ENCODE measurements at places on chromosomes 12 and 14. TPM values are rescaled to one million over a fixed set of nuclear protein-coding genes. Genes with fewer than 3 reads are reported as not detected.

- DNase-seq: no peak
- H3K27me3 ChIP-seq: no peaks in the 10 kb centered on the region
- no peaks in the 10 kb centered on the region for H3K36me3 ChIP-seq
These were observed 6.3 kb upstream of the TPCN1 start for GRCh38 chr12:113214895-113215400.

DNA sequence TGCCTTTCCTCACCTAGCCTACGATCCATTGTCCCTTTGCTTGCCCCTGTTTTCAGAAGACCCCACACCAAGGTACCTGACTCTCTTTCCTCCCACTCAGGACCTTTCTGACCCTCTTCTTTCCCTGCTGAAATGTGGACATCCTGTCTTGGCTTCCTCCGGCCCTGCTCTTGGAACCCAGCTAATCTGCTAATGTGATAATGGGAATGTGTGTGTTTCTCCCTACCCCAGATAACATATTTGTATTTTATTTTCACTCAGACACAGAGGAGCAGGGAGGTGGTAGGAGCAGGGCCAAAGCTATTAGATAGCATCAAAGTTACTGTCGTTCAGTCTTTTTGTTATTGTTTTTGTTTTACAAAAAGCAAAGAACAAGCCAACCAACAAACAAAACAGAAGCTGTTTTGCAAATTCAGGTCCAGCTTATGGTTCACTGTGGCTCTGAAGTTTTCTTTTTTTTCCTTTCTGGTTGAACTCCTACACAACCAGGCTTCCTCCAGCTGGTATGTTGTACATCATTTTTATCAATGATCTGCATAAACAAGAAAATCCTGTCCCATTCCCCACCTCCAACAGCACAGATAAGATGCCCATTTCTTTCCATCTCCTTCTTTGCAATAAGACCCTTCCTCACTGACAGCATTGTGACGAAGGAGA is 137.3 kb downstream of the C12orf75 start:
- peak overlapping the region; percentile 78 for H3K27ac ChIP-seq
- H3K27me3 ChIP-seq: no peaks in the 10 kb centered on the region
- DNase-seq: no peak

The ACSS3 gene
- total RNA-seq: 85.5 TPM

GRCh38 chr14:93323600-93324174 is 9.1 kb downstream of the BTBD7 start:
- no peak overlapping the region for H3K27ac ChIP-seq
- no peaks in the 10 kb centered on the region for H3K36me3 ChIP-seq
- no peaks in the 10 kb centered on the region for H3K4me1 ChIP-seq
- no peak overlapping the region for H3K4me3 ChIP-seq

The MAP3K9 gene
- total RNA-seq: 5.4 TPM

DNA sequence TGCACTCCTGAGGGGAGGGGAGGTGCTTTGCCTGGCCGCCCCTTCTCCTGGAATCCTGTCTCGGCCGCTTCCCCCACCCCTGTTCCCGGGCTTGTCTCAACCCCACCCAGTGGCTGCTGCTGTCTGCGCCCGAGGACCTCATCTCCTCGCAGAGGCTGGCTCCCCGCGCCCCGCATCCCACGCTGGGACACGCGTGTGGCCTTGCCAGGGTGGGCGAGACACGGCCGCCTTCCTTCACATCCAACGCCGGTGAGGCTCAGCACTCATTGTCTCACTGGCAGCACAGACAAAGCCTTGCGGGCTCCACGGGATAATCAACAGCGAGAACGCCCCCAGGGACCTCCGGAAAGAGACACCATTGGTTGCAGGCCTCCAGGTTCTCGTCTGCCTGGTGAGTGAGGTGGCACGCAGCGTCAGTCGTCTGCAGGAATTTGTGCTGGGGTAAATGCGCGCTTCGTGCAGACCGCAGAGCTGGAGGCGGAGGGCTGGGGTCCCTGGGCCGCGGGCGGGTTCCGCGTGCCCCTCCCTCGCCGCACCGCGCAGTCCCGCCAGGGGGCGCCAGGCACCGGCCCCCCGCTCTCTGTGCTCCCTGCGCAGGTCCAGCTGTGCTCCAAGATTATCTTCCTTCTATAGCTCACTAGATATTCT is 26.8 kb downstream of the CCDC177 start:
- H3K36me3 ChIP-seq: no peaks in the 10 kb centered on the region
- peaks cover 13% of the 10 kb centered on the region for H3K27me3 ChIP-seq
- no peak overlapping the region for H3K4me3 ChIP-seq
- H3K4me1 ChIP-seq: no peaks in the 10 kb centered on the region
- peak; percentile 64 for DNase-seq
- no peak overlapping the region for H3K27ac ChIP-seq

GRCh38 chr12:78359520-78359919 is 505.1 kb upstream of the SYT1 start:
- no peak for DNase-seq
- H3K27me3 ChIP-seq: no peaks in the 10 kb centered on the region
- no peak overlapping the region for H3K27ac ChIP-seq
- H3K4me1 ChIP-seq: no peaks in the 10 kb centered on the region
- H3K36me3 ChIP-seq: no peaks in the 10 kb centered on the region

The OR4K1 gene
- not detected for total RNA-seq

GRCh38 chr14:76904740-76905569 is 78.7 kb downstream of the LRRC74A start:
- no peaks in the 10 kb centered on the region for H3K36me3 ChIP-seq
- no peak overlapping the region for H3K27ac ChIP-seq
- H3K27me3 ChIP-seq: no peaks in the 10 kb centered on the region
- H3K4me1 ChIP-seq: peaks cover 16% of the 10 kb centered on the region
- peak; percentile 85 for DNase-seq

DNA sequence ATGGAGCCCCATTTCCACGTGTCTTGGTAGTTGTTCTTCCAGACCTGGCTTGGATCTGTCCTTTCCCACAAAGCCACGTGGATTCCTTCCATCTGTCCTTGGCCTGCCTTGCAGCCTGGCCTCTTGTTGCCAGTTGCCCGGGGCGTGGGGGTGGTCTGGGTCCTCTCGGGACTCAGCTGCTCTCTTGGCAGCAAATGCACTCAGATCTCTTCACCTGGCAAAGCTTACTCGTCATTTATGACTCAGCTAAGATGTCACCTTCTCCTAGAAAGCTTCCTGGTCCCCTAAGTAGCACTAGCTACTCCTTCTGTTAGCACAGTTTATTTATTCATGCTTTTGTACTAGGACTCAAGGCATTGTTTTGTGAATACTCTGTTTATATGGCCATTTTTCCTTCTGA is 13.6 kb downstream of the PLEKHG3 start:
- H3K36me3 ChIP-seq: no peaks in the 10 kb centered on the region
- no peak overlapping the region for H3K4me3 ChIP-seq
- no peak for DNase-seq

GRCh38 chr12:40561395-40561966 is 130.8 kb upstream of the CNTN1 start:
- H3K27me3 ChIP-seq: no peaks in the 10 kb centered on the region
- H3K4me1 ChIP-seq: no peaks in the 10 kb centered on the region
- no peak overlapping the region for H3K27ac ChIP-seq
- H3K36me3 ChIP-seq: no peaks in the 10 kb centered on the region
- H3K4me3 ChIP-seq: no peak overlapping the region
- no peak for DNase-seq

The CAPZA3 gene
- total RNA-seq: not detected

The PLEKHH1 gene
- 9.3 TPM for total RNA-seq

DNA sequence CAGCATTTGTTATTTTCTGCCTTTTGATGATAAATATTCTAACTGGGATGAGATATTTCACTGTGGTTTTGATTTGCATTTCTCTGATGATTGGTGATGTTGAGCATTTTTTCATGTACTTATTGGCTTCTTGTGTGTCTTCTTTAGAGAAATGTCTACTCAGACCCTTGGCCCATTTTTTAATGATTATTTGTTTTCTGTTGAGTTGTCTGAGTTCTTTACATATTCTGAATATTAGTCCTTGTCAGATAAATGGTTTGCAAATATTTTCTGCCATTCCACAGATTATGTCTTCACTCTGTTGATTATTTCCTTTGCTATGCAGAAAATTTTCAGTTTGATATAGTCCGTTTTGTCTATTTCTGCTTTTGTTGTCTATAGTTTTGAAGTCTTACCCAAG is 317.0 kb downstream of the CEP128 start:
- no peak overlapping the region for H3K4me3 ChIP-seq
- H3K4me1 ChIP-seq: no peaks in the 10 kb centered on the region
- no peak for DNase-seq
- H3K27ac ChIP-seq: no peak overlapping the region

The DAO gene
- not detected for total RNA-seq

GRCh38 chr14:33441633-33442032 is 503.0 kb downstream of the NPAS3 start:
- H3K36me3 ChIP-seq: no peaks in the 10 kb centered on the region
- no peak for DNase-seq
- H3K27ac ChIP-seq: no peak overlapping the region
- H3K4me1 ChIP-seq: no peaks in the 10 kb centered on the region
- no peaks in the 10 kb centered on the region for H3K27me3 ChIP-seq

DNA sequence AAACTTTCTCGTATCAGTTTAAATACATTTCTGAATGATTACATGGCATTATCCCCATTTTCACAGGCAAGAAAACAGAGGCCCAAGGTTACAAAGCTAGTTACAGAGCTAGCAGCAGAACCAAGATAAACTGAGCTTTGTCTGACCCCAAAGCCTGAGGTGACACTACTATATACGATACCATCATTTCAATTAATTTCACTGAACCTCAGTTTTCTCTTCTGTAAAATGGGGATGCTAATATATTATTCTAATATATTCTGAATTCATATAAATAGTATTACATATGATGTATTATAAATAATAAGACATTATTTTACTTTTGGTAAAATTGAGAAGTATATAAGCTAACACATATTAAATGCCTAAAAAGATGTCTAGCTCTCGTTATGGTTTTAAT is 143.3 kb downstream of the NRXN3 start:
- no peak overlapping the region for H3K4me3 ChIP-seq
- no peaks in the 10 kb centered on the region for H3K27me3 ChIP-seq
- peaks cover 10% of the 10 kb centered on the region for H3K4me1 ChIP-seq
- no peak for DNase-seq
- H3K36me3 ChIP-seq: no peaks in the 10 kb centered on the region
- H3K27ac ChIP-seq: no peak overlapping the region

The LALBA gene
- total RNA-seq: not detected

DNA sequence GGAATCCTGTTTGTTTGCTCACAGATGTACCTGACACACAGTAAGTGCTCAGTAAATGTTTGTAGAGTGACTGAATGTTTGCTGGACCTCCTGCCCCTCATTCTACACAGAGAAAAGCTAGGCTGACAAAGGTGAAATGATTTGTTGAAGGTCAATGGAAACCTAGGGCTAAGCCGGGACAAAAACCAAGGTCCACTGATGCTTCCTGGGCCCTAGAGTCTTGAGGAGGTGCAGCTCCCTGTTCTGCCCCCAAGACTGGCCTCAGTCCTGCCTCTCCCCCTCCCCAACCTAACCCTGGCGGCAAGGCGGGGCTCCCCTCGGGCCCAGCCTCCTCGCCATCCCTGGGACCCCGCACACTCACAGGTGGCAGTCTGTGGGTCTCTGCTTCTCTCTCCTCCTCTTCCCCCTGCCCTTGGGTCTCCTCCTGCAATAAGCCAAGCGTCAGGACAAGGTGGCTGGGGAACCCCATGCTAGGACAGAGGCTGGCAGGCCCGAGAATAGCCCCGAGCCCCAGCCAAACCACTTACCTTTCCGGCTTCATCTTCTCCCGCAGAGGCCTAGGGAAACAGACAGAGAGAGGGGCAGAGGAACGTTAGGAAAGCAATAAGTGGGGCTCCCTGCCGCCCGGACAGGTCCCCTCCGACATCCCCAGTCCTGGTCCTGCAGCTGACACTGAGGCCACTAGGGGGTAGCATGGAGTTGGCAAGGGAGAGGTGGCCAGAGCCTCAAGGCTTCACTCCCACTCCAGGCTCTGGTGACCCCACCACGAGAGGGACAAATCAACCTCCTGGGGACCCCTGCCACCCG is 9.3 kb downstream of the PGF start:
- no peaks in the 10 kb centered on the region for H3K27me3 ChIP-seq
- no peak overlapping the region for H3K4me3 ChIP-seq
- H3K36me3 ChIP-seq: no peaks in the 10 kb centered on the region
- peaks cover 3% of the 10 kb centered on the region for H3K4me1 ChIP-seq
- no peak overlapping the region for H3K27ac ChIP-seq

DNA sequence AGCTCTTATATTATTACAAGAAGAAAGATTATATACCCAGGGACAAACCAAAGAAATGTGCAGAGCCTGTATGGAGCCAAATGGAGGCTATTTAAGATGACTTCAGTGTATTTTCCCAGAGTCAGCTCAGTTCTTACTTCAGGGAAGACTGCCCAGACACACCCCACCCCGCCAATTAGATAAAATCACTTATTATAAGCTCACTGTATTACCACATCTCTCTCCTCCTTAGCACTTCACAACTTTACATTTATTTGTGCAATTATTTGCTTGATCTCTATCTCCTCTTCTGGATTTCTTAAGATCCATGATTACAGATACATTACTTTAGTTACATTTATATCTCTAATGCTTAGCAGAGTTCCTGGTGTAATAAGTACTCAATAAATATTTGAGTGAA is 24.7 kb upstream of the WDR89 start:
- H3K4me1 ChIP-seq: no peaks in the 10 kb centered on the region
- no peaks in the 10 kb centered on the region for H3K36me3 ChIP-seq
- H3K27me3 ChIP-seq: no peaks in the 10 kb centered on the region
- no peak for DNase-seq
- no peak overlapping the region for H3K27ac ChIP-seq

- H3K4me1 ChIP-seq: peaks cover 11% of the 10 kb centered on the region
- no peaks in the 10 kb centered on the region for H3K27me3 ChIP-seq
- peak; percentile 92 for DNase-seq
- peak overlapping the region; percentile 86 for H3K27ac ChIP-seq
- H3K36me3 ChIP-seq: no peaks in the 10 kb centered on the region
These were observed 88.5 kb upstream of the NCOR2 start for GRCh38 chr12:124655698-124656516.

GRCh38 chr12:43336962-43337555 is 214.9 kb downstream of the ADAMTS20 start:
- no peaks in the 10 kb centered on the region for H3K36me3 ChIP-seq
- peaks cover 1% of the 10 kb centered on the region for H3K4me1 ChIP-seq
- DNase-seq: peak; percentile 62
- H3K27me3 ChIP-seq: no peaks in the 10 kb centered on the region

All from lung (tissue), 17 donors.